ENCODE measurements at places on chromosomes 5 and 9.

- no peak for DNase-seq
Observed at GRCh38 chr5:169648725-169649310, 11.7 kb downstream of the DOCK2 start.

GRCh38 chr9:19618816-19619215 is 170.0 kb downstream of the SLC24A2 start:
- DNase-seq = no peak

DNA sequence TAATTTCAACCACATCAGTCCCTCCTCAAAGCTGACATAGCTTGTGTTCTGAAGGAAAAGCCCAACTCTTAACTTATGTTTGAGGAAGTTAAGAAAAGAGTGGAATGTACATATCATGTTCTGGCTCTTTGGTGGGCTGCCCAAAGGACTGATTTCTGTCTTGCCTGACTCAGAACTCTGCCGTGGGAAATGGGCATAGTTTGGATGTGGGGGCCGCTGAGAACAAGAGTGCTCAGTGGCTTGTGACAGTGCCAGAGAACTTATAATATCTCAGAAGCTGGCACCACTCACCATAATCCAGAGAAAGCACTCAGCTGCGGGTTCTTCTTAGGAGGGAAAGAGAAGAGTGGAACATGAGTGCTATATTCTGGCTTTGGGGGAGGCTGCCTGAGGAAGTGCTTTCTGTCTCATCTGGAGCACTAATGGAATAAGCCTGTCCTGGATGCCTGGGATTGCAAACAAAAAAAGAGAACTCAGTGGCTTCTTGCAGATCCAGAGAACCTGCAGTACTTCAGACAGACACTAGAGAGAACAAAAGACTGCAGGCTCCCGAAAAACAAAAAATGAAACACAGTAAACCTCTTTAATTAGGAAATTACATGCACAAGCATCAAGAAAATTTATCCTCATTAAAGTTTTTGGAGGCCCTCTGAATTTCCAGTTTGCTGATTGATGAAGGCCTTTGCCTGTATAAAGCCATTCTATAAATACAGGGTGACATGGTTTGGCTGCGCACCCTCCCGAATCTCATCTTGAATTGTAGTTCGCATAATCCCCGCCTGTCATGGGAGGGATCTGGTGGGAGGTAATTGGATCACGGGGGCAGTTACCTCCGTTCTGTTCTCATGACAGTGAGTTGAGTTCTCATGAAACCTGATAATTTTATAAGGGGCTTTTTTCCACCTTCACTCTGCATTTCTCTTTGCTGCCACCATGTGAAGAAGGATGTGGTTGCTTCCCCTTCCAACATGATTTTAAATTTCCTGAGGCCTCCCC is 207.0 kb downstream of the DMAC1 start:
- DNase-seq = no peak

GRCh38 chr5:4511996-4512656 is 628.0 kb upstream of the ADAMTS16 start:
- no peak for DNase-seq

DNA sequence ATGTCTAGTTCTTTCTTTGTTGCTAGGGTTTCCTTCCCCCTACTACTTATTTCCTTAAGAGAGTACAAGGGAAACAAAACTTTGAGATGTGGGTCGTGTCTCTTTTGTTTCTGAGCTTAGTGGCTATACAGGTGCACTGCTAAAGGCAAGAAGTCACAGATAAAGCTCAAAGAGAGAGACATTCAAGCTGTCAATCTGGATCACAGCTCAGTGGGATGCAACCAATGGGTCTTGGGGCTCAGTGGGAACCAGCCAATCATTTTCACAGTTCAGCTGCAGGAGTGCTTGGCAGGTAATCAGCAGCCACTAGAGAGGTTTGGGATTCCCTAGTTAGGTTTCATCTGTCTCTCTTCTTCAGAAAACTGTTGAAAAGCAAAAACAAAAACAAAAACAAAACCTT is 135.4 kb upstream of the SGCD start:
- no peak for DNase-seq

DNA sequence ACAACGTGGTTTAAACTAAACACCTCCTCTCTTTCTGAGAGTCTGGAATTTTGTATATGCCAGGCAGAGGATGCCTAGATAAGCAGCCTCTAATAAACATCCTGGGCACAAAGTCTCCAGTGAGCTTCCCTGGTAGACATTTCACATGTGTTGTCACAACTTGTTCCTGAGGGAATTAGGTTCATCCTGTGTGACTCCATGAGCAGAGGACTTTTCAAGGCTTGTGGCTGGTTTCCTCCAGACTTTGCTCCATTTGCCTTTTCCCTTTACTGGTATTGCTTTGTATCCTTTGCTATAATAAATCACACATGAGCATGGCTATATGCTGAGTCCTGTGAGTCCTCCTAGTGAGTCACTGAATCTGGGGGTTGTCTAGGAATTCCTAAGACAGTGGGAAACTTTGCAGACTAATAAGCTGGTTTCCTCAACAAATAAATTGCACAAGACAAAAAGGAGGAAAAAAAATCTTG is 77.4 kb downstream of the NR2F1-AS1 start:
- no peak for DNase-seq

DNA sequence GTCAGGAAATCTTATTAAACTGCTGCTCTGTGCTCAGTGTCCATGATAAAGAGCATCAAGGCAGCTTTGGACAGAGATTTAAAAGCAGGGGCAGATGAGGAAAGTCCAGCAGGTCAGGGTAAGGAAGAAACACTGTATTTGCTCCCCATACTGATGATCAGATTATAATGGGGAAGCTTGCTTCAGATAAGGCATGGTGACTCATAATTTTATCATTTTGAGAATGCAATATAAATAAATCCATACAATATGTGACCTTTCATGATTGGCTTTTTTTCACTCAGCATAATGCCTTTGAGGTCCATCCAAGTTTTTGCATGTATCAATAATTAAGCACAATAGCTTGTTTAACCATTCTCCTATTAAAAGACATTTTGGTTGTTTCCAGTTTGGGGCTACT is 48.1 kb upstream of the LHFPL2 start:
- no peak for DNase-seq

DNA sequence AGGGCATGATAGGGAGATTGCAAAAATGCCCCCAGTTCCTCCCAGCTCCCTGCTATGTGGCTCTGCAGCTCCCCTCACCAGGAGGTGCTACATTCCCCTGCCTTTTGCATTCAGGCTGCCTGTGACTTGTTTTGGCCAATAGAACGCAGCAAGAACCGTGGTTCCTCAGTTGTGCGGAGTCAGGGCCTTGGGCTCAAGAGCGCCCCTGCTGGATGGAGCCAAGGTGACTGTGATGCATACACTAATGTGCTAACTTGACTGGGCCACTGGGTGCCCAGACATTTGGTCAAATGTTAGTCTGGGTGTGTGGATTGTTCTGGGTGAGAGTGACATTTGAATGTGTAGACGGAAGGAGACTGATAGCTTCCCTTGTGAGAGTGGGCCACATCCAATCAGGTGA is 123.3 kb upstream of the MVB12B start:
- no peak for DNase-seq

GRCh38 chr5:39826051-39826450 is 401.3 kb upstream of the DAB2 start:
- DNase-seq = no peak

DNA sequence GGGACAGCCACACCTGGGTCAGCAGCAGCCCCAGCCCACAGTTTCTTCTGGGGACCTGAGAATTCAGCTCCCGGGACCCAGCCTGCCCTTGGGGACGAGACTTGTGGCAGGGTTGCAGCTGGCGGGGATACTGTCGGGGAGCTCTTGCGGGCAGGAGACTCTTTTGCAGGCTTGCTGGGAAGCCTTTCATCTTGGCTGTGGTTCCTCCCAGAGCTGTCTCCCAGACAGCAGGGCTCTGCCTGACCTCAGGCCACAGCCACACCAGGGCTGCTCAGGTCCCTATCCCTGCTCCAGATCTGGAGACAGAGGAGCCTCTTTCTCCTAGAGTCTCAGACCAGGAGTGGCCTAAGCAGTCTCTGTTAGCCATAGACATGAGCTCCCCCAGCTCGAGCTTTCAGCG is 4.7 kb upstream of the MYMK start:
- no peak for DNase-seq

DNA sequence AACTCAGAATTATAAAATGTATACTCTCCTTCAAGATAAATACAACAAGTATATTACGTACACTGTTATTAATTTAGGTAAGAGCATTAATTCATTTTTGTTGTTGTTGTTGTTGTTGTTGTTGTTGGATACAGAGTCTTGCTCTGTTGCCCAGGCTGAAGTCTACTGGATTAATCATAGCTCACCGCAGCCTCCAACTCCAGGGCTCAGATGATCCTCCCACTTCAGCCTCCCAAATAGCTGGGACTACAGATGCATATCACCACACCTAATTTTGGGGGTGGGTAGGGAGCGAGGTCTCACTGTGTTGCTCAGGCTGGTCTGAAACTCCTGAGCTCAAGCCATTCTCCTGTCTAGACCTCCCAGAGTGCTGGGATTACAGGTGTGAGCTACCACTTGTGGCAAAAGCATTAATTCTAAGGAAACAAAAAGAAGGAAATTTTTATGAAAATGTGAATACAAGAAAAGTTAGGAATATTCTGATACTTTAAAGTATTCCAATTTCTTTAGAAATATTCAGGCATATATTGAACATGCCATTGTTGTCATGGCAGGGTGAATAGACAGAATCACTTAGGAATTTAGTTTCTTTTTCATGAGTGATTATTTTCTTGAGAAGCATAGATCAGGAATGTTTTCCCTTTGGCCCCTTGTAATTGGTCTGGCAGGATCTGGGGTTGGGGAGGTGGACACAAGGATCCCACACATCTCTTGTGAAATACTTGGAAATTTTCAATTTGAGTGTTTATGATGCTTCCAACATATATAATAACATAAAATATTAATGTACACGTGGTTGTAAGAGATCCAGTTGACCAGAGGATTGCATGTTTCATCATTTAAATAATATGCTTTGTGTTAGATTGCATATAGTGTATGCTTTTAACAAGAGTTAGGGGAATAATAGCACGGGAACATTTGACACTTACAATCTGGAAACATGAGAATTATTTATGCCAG is 263.6 kb downstream of the FANCC start:
- DNase-seq = no peak

DNA sequence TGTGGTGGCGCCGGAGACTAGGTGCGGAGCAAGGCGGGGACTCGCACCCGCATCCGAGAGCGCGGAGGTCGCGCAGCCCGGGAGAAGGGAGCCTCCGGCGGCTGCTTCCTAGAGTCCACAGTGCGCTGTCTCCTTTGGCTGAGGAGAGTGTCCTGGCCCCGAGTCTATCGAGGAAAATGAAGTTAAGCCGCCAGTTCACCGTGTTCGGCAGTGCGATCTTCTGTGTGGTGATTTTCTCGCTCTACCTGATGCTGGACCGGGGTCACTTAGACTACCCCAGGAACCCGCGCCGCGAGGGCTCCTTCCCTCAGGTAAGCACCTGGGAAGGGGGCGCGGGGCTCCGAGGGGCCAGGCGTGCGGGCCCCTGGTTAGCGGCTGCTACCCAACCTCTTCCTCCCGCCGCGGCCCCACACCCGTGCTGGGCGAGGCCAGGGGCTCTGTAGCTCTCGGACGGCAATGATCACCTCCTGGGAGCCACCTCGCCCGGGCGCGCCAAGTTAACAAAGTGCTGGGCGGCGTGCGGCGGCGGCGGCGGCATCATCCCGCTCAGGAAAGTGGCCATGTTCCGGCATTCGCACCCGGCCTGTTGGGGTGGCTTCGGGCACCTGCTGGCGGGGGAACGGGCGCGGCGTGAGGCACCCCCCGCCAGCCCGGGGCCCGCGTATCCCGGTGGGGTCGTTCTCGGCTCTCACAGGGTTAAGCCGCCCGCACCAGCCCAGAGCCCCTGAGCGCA is 681 bp downstream of the MAN2A1 start:
- DNase-seq = peak; percentile 57

DNA sequence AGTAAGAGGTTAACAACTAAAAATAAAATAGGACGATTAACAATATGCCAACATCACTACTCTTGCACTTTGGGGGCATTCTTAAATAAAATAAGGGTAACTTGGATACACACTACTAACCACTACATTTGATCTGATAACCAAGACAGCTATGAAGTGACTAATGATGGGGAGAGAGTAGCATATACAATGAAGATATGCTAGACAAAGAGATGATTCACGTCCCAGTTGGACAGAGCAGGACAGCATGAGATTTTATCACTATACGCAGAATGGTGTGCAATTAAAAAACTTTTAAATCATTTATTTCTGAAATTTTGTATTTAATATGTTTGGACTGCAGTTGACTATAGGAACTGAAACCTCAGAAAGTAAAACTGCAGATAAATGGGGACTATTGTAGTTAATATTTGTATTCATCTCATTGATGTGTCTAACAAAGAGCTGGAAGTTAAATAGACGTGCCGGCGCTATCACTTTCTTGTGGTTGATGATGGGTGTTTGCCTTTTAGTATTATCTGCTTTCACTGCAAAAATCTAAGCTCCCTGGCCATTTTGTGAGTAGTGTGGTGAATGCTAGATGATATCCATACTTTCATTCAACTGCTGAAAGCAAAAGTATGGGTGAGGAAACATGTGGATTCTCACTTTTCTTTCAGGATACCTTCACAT is 18.7 kb downstream of the GIN1 start:
- no peak for DNase-seq

- no peak for DNase-seq
Observed at GRCh38 chr5:139688751-139689372, 40.7 kb downstream of the CXXC5 start.

Measured in activated CD4-positive, alpha-beta memory T cell treated with anti-CD3 and anti-CD28 coated beads for 36 hours (primary cell).